ENCODE measurements at places on chromosomes 6 and 20. TPM values are rescaled to one million over a fixed set of nuclear protein-coding genes. Genes with fewer than 3 reads are reported as not detected.

Gene FOXA2
- total RNA-seq = not detected

- DNase-seq = no peak
- no peak overlapping the region for H3K27ac ChIP-seq
- peaks cover 36% of the 10 kb centered on the region for H3K36me3 ChIP-seq
- H3K27me3 ChIP-seq = no peaks in the 10 kb centered on the region
- peaks cover 13% of the 10 kb centered on the region for H3K4me1 ChIP-seq
- H3K4me3 ChIP-seq = no peak overlapping the region
Observed at GRCh38 chr6:52509281-52510212, 67.3 kb downstream of the TRAM2 start.

DNA sequence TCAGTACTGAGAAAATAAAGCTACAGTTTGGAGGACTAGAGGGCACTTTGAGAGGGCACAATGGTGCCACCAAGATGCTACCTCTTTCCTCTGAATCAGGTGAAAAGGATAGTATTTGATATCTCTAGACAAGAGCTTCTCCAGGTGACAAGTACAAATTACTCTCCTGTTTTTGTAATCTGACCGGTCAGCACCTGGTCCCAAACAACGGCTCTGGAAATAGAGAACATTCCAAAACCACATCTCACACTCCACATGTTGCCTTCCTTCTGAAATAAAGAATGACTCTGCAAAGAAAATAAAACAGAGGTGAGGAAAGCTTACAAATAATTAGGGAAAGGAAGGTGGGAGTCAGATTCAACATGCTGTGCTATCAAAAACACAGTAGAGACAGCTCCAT, 51.3 kb upstream of the CITED2 start:
- no peaks in the 10 kb centered on the region for H3K36me3 ChIP-seq
- H3K27ac ChIP-seq = no peak overlapping the region
- no peak overlapping the region for H3K4me3 ChIP-seq
- H3K4me1 ChIP-seq = peaks cover 9% of the 10 kb centered on the region
- DNase-seq = no peak
- H3K27me3 ChIP-seq = no peaks in the 10 kb centered on the region

GRCh38 chr20:54267483-54268003, 59.7 kb downstream of the PFDN4 start:
- H3K36me3 ChIP-seq = no peaks in the 10 kb centered on the region
- H3K4me1 ChIP-seq = peaks cover 12% of the 10 kb centered on the region
- no peak for DNase-seq
- H3K27me3 ChIP-seq = no peaks in the 10 kb centered on the region

- H3K36me3 ChIP-seq = peaks cover 4% of the 10 kb centered on the region
- peaks cover 23% of the 10 kb centered on the region for H3K4me1 ChIP-seq
Observed at GRCh38 chr6:79070206-79070825, 7.7 kb downstream of the PHIP start.

DNA sequence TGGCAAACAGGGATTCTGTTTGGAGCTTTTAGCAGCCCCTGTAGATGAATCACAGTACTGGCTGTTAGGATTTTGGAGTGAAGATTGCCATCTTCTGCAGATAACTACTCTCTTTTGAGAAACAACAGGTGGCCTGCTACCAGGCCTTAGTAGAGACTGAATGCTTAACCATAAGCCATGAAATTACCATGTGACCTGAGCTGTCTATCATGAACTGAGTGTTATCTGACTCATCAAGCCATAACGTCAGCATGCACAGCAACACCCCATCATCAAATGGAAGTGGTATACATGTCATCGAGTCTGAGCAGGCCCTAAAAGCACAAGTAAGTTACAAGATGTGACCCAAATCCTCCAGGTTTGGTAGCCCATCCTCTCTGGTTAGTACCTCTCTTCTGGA, 132.6 kb downstream of the GPR63 start:
- no peak overlapping the region for H3K4me3 ChIP-seq
- no peaks in the 10 kb centered on the region for H3K4me1 ChIP-seq
- no peaks in the 10 kb centered on the region for H3K36me3 ChIP-seq
- no peak overlapping the region for H3K27ac ChIP-seq

GRCh38 chr6:139533171-139533570, 158.7 kb upstream of the CITED2 start:
- H3K4me1 ChIP-seq = peaks cover 36% of the 10 kb centered on the region
- no peak overlapping the region for H3K4me3 ChIP-seq
- DNase-seq = no peak
- H3K36me3 ChIP-seq = no peaks in the 10 kb centered on the region
